ENCODE measurements at places on chromosomes 6 and 20.

DNA sequence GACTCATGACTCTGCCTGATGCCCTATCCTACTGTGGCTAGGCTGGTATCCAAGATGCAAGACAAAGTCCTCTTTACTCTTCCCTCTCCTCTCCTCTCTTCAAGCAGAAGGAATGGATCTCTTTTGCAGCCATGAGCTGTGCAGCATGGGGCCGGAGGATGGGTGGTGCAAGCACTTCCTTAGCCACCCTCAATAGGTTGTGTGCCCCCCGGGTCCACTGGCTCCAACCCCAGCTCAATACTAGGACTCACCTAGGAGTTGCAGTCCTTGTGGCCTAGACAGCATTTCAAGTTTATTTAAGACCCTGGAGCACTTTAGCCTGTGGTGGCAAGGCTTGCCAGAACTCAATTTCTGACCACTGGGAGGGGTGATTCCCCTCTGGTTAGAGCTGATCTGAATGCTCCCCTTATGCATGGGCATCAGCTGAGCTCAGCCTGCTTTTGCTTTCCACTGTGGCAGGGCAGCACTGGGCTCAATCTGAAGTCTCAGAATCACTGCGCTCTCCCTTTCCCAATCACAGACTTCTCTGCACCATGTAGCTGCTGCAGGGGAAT, 29.0 kb upstream of the GRM4 start:
- no peak for DNase-seq

GRCh38 chr6:38413102-38413800, 226.5 kb downstream of the BTBD9 start:
- peak; percentile 35 for DNase-seq

DNA sequence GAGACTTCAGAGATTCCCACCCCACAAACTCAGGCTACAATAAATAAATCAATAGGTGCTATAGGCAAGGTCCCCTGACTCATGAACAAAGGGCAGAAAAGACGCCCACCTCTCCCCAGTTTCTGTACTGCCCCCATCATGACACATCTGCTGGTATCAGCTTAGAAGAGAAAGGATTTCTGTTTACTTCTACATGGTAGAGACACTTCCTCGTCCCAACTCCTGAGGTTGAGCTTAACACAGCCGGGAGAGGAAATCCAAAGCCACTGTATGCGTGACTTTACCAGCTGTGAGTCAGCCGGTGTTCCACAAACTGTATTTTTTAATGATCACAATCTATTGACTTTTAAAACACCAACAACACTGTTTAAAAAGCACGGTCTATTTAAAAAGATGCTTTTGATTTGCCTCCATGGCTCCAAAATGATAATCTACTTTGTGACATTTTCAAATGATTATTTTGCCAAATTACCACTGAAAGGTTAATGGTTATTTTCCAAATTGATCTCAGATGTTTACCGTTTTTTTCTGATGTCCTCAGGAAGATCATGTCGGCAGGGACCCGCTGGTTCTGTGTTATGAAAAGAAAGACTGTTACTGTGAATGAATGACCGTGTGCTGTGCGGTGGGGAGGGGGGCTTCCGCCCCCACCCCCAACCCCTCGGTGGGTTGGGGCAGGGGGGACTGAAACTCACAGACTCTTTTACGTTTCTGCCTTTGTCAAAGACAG, 72.5 kb downstream of the ATP9A start:
- peak; percentile 84 for DNase-seq

- no peak for DNase-seq
Observed at GRCh38 chr6:44682987-44683779, 295.7 kb downstream of the CDC5L start.

DNA sequence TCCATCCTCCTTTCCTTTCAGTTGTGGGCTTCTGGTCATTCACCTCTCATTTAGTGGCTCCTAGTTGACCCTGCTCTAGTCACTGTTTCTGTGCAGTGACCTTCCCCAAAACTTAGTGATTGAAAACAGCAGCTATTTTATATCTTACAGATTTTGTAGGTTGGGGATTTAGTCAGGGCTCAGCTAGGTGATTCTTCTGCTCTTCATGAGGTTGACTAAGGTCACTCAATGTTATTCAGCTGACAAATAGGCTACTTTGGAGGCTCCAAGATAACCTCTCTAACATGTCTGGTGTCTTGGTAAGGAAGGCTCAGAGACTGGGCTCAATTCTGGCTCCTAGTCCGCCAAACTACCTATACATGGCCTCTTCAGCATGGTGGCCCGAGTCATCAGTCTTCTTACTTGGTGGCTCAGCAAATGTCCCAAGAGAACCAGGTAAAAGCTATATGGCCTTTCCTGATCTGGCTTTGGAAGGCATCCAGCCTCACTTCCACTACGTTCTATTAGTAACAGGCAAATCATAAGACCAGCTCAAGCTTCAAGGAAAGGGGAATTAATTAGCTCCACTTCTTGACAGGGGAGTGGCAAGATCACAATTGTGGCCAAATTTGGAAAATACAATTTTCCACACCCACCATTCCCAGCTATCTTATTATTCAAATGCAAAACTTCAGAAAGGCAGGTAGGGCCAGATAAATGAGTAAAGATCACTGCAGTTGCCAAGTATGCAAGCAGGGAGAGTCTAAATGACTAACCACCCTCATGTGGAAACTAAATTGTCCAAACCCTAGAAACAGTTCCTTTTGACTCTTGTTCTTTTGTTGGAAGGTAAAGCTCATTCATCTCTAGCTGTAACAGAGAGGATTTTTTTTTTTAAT, 50.5 kb upstream of the LTV1 start:
- DNase-seq: no peak

- DNase-seq: no peak
Observed at GRCh38 chr20:37257988-37258387, 3.6 kb downstream of the GHRH start.

GRCh38 chr6:6747371-6747770, 158.9 kb downstream of the LY86 start:
- DNase-seq: no peak

DNA sequence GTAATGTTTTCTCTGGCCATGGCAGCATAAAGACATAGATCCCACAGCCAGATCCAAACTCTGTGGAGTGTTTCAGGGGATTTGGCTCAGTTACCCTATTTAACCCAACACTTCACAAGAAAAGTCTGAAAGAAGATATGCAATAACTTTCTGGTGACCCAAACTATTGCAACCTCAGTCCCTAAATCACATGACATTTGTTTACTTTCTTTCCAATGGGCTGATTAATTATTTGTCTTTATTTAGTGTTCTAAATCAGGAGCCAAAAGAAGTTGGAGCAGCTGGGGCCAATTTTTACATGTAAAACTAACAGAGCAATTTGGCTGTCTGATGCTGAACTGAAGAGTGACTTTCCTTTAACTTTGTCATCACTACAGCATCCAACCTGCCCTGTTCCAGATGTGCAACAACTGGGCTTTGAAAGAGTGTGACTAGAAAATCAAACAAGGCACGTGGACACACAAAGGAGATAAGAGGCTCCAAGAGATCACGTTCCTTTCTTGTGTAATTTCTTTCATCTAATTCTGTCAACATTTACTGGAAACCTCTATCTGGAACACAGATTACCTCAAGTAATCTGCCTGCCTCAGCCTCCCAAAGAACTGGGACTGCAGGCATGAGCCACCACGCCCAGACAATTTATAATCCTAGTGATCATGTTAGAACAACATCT, 90.8 kb downstream of the TRMT11 start:
- DNase-seq: no peak

GRCh38 chr20:19210391-19211155, 1.9 kb upstream of the SLC24A3 start:
- peak; percentile 19 for DNase-seq

DNA sequence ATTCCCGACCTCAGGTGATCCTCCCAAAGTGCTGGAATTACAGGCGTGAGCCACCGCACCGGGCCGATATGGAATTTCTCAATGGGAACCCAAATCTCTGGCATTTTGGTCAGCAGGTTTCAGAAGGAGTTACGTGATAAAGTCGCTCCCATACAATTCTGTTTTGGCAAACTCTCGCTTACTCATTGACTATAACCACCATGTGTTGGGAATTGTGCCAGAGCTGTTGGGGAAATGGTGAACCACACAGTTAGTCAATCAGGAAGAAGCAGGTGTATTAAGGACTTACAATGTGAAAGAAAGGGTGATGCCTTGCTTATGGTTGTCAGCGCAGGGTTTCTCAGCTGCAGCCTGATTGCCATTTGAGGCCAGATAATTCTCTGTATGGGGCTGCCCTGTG, 410.5 kb downstream of the QKI start:
- DNase-seq: peak; percentile 30

GRCh38 chr6:21804941-21805610, 211.5 kb downstream of the SOX4 start:
- DNase-seq: peak; percentile 46

DNA sequence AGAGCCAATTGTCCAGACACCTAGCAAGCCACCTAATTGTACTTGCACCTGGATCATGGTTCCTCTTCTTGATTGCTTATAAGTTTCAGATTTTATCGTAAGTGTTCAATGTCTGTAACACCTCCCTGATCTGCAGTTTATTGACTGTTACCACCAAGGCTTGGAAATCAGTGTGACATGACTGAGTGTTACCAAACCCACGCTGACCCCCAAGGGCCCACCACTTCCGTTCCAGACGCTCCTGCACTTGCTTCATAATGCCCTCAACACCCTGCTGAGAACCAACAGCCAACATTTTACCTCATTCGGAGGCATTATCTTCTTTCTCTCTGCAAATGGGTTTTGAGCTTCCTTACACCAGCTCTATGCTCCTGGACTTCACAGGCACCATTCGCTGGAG, 6.3 kb downstream of the CCR6 start:
- no peak for DNase-seq

GRCh38 chr6:131769385-131770141, 38.3 kb upstream of the ENPP1 start:
- no peak for DNase-seq

DNA sequence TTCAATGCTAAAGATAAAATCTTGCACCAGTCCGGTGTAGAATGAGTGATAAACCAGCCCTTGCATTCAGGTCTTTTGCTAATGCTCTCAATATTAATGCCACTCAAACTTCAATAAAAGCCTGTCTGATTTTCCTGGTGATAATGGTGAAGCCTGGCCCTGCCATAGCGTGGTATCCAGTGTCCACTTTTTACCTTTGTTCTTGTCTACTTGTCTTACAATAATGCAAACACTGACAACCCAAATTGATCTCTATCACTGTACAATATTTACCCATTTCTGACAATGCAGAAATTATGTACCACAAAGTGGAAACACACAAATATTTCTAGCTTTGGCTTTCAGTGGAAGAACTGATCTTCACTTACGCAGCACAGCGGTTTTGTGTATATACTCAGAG, 189.1 kb downstream of the ZDHHC14 start:
- no peak for DNase-seq

GRCh38 chr20:36216314-36217025, 19.8 kb upstream of the AAR2 start:
- no peak for DNase-seq

GRCh38 chr20:47304287-47304686, 52.2 kb downstream of the ZMYND8 start:
- DNase-seq: no peak

- no peak for DNase-seq
Observed at GRCh38 chr6:167768471-167769215, 58.1 kb upstream of the AFDN start.

- DNase-seq: no peak
Observed at GRCh38 chr6:25411316-25411950, 132.3 kb downstream of the CARMIL1 start.

DNA sequence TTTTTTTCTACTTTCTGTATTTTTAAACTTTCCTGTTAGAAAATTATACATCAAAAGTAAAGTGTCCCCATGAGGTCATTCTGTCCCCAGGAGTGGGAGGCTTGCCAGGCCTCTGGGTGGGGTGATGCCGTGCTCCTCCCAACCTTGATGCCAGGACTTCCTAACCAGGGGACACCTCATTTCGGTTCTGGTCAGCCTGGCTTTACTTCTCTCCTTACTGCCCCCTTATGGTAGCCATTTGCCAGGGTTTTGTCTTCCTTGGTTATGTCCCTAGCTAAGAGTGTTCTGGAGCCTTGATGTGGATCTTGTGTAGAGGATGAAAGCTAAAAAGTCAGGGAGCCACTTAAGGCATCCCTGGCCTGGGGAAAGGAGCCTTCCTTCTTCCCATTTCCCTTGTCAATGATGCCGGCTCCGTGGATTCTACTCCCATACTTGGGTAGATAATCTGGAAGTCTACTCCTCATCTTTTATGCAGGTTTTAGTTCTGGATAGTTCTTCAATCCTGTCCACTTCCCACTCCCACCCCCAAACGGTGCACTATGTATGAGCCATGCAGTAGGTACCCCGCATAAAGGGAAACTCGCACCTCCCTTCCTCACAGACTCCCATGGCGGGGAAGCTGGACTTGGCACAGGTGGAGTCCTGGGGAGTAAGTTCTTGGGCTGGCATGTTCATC, 164.1 kb upstream of the SALL4 start:
- peak; percentile 72 for DNase-seq

- DNase-seq: no peak
Observed at GRCh38 chr6:23419046-23419445, 707.0 kb upstream of the NRSN1 start.

- DNase-seq: no peak
Observed at GRCh38 chr6:95197590-95197989, 379.7 kb upstream of the MANEA start.

DNA sequence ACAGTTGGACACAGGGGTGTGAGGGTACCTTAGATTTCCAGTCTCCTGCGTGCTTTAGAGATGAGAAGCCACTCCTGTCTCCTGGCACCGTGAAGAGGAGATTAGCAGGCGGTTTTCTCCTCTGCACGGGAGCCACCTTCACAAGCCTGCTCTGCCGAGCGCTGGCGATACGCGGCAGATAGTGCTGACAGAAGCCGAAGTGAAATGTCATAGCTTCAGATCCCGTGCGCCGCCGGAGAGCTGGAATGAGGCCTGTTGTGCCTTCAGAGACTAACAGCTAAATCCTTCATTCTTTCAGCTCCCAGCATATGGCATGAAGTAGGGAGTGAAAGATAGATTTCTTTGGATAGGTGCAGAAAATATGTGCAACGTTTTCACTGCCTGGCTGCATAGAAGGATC, 371.0 kb downstream of the TAF4 start:
- no peak for DNase-seq

GRCh38 chr20:50855498-50856474, 60.9 kb downstream of the BCAS4 start:
- no peak for DNase-seq

DNA sequence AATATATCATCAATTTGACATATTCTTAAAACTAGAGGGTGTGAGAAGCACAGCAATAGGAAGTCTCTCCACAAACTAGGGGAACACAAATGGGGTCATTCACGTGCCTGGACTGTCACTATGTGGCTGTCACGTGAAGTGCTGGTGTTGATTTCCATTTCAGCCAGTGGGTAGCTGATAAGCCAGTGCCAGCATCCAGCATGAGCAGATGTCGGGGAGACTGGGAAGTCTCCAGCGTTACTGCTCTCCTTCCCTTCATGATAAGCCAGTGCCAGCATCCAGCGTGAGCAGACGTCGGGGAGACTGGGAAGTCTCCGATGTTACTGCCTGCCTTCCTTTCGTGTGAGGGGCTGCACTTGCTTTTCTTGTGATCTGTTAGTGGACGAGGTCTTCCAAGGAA, 5.6 kb upstream of the SLC17A9 start:
- DNase-seq: no peak

GRCh38 chr6:126539022-126539421, 199.1 kb downstream of the CENPW start:
- DNase-seq: peak; percentile 78

Measured in fibroblast of skin of back (primary cell).